Activated T-cell treated with anti-CD3 and anti-CD28 coated beads, Interleukin-2, amount 50 U/mL, for 4 hours (primary cell): ENCODE measurements at places on chromosomes 4 and X.

DNA sequence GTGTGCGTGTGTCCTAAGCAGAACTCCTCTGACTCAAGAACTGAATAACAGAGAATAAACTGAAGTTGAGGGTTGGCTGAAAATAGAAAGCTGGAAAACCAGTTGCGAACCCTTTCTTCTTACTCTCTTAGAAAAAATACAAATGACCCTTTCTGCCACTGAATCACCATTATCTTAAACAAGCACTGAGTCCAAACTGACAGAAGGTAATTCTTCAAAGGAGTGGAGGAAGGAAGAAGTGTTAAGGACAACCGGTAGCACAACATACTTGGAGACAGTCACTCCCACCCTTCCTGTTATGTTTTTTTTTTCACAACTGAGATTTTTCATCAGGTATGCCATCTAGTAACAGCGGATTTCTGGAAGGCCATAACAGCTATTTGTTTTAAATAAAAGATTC is 38.1 kb downstream of the HELQ start:
- no peak for DNase-seq

- no peak for DNase-seq
Measured at GRCh38 chr4:60455380-60455779, 744.7 kb upstream of the ADGRL3 start.

- no peak for DNase-seq
Measured at GRCh38 chrX:72050011-72050410, 81.7 kb downstream of the RTL5 start.

DNA sequence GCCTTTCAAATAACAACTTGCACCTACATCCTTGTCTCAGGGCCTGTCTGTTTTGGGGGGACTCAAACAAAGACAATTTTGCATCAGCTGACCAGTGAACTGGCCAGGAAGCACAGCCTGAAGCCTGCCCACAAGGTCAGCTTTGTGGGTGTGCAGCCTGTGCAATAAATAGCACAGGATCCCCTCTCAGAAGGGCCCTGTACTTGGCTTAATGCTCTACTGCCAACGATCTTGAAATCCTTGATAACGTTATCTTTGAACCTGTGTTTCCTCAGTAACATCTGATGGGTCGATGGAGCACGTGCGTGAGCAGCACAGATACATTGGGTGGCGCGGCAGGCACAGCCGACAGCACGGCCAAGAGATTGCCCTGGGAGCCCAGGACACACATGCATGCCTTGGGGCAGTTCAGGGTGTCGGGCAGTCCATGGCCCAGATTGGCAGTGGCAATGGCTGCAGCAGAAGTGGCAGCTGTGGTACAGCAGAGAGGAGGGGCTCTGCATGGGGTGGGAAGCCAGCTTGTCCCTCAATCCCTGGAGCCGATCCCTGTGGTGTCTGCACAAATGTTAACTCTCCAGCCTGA is 58.8 kb upstream of the ATP6AP2 start:
- no peak for DNase-seq

GRCh38 chr4:18689308-18690115 is 668.0 kb upstream of the LCORL start:
- DNase-seq: peak; percentile 5

- DNase-seq: no peak
Measured at GRCh38 chr4:23120374-23120773, 427.6 kb downstream of the GBA3 start.

- DNase-seq: no peak
Measured at GRCh38 chr4:87523307-87523706, 5.9 kb downstream of the SPARCL1 start.

- DNase-seq: no peak
Measured at GRCh38 chrX:115576676-115577075, 15.7 kb downstream of the PLS3 start.

GRCh38 chrX:129980540-129981199 is 1.8 kb upstream of the BCORL1 start:
- no peak for DNase-seq

DNA sequence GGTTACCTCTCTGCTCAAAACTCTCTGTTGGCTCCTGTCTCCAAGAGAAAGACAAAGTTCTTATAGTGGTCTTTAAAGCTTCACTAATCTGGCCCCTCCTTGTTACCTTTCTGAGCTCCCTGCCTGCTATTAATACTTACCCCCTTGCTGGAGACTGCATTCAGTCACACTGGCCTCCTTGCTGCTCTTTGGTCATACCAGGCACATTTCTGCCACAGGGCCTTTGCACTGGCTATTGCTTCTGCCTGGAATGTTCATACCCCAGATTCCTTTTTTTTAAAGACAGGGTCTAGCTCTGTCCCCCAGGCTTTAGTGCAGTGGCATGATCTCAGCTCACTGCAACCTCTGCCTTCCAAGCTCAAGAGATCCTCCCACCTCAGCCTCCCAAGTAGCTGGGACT is 15.9 kb upstream of the RAB9A start:
- DNase-seq: no peak

DNA sequence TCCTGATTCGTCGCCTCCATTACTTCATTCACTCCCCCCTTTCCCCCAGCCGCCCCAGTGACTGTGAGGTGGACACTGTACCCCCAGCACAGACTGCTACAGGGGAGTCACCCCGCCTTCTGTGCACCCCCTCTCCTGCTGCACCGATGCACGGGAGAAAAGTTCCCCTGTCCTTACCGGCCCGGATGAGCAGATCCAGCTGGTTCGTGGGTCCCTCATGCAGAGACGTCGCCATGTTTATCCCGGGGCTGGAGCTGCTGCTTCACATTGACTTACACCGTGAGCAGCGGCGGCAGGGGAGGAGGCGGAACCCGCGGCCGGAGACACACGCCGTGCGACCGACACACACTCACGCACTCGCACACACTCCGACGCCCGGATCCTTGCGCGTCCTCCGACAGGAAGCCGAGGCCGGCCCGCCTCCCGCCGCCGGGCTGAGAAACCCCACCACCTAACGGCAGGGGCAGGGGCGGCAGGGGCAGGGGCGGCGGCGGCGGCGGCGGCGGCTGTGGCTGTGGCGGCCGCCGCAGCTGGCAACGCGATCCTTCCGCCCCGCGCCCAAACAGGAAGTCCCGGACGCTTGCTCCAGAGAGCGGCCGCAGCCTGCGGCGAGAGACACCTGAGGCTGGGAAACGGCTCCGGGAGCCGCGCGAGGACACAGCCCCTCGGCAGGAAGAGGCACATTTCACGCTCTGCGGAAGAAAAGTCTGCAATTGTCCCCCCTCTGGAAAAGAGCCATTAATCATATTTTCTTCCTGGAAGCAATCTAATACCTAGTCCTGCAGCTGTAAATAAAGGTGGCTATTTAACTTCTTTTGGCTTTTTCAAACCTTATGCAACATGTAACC is 68.6 kb downstream of the NOCT start:
- peak; percentile 71 for DNase-seq

- no peak for DNase-seq
Measured at GRCh38 chr4:168677063-168677462, 180.2 kb downstream of the PALLD start.

- DNase-seq: no peak
Measured at GRCh38 chrX:17617806-17618205, 119.5 kb upstream of the SCML1 start.

DNA sequence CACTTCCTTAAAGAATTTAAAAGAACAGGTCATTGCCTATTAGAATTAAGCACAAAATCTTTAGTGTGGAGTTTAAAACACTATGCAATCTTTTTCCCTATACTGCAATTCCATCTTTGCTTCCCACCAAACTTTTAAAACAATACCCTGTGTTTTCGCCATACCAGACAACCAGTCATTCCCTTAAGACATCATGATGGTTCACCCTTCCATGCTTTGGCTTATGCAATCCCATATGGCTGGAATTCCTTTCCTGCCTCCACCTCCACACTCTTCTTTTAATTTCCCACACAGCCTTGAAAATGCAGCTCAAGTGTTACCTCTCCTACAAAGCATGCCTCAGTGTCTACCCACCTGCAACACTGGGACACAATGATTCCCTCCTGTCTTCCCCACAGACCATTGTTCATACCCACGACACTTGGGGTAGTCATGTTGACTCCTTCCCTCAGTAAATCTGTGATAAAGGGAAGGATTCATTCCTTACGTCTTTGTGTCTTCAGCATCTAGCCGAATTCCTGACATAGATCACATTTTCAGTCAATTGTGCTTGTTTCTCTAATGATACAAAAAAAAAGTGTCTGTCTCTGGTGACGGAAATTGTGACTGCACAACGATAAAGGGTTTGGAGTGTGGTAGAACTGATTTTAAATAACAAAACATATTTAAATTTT is 166.3 kb downstream of the FNIP2 start:
- no peak for DNase-seq

GRCh38 chr4:114613560-114613959 is 15.0 kb downstream of the UGT8 start:
- no peak for DNase-seq

DNA sequence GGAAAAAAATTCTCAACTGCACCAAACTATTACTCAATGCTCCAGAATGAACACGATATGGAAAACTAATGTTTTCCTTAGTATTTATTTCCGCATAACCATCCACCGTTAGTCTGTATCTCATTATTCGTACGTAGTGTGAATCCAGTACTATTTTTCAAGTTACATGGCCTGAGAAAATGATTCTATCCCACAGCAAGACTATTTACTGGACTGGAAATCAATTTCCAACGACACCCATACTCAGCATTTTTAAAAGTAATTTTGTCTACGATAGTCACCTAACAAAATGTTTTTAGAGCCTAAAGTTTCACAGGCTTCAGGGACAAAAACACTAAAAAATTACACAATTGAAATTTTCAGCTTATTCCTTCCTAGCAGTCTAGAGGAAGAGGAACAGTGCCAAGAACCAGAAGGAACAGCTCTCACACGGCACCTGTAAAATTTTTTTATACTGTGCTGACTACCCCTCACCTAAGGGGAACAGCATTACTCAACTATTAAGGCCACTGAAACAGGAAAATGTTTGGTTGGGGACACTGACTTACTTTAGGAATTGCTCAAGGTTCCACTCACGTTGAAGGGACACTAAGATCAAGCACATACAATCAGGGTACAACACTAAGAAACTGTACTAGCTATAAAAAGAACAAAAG is 9.6 kb downstream of the UBE2D3 start:
- no peak for DNase-seq
